ENCODE measurements at places on chromosomes 6 and 20.
A peak's percentile ranks its signal among the peaks of the same experiment; 100 is the strongest.

GRCh38 chr6:73943411-73943810, 247.4 kb downstream of the CD109 start:
- no peak for DNase-seq

DNA sequence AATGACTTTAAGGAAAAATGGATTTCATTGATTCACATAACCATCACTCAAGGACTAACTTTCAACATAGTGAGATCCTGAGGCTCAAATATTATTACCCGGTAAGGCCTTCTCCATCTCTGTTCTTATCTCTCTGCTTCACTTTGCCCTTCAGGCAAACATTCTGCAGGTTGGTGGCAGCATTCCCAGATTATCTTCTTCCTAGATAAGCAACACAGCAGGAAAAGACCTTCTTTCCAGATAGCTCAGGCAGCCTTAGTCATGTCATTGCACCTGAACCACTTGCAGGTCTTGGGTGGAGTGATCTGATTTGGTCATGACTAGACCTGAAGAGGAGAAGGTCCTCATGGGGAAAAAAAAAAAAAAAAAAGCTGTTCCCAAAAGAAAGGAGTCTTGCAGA, 5.3 kb upstream of the HIVEP2 start:
- no peak for DNase-seq

DNA sequence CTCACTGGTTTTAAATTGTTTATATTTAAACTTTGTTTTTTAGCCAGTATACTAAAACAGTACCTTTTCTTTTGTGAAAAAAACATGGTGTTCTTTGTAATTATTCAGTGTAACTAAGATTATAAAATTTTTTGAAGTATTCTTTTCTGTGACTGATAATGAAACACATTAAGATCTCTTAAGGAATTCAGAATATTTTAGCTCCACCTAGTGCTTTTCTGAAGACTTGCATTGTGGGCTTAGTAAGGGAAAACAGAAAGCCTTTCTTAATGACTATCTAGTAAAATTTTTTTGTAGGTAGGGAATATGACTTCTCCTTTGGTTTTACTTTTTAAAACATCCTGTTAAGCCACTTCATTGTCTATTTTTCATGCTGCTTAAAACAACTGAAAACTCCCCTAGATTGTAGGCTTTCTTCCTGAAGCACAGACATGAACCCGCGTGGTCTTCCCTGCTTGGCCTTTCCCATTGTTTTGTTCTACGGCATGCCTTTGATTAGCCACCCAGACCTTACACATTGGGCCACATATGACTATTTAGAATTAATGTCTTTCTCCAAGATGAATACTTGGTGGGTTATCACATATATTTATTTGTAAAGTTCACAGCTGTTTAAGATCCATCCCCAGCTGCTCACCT, 72.1 kb downstream of the AFDN start:
- DNase-seq = peak; percentile 51

DNA sequence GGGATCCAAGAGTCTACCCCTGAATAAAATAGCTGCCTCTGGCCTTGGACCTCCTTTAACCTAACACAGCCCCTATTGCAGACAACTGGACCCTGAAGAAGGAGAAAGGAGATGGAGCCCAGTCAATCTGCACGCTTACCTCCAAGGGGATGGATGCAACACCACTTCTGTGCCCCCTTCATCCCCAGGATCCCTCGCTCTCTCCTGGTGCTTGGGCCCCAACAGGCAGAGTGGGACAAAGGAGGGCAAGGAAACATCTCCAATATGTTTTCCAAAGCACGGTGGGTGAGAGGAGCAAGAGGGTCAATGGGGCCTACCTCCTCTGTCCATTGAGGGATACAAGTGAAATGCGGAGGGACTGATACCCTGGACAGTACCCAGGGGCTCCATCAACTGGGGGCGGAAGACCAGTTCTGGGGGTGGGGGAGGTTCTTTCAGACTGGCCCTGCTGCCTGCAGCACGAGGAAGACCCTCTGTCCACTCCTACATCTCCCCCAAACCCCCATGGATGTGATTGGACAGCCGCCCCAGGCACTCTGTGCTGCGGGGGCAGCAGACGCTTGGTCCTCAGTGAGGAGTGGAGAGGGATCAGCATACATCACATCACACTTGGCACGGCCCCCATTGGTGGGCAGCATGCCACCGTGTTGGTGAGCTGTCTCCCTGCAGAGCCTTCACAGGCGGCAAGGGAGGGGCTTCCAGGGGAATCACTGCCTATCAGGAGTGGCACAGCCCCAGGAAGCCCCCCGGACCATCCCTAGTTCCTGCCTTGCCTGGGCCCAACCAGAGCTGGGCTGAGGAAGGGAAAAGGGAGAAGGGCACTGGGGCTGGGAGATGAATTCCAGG, 70.6 kb downstream of the MRPL14 start:
- no peak for DNase-seq

GRCh38 chr6:107305391-107305790, 154.0 kb downstream of the PDSS2 start:
- no peak for DNase-seq

- no peak for DNase-seq
Observed at GRCh38 chr20:20274821-20275220, 93.1 kb upstream of the INSM1 start.

- no peak for DNase-seq
Observed at GRCh38 chr20:20887593-20888265, 175.3 kb upstream of the RALGAPA2 start.

DNA sequence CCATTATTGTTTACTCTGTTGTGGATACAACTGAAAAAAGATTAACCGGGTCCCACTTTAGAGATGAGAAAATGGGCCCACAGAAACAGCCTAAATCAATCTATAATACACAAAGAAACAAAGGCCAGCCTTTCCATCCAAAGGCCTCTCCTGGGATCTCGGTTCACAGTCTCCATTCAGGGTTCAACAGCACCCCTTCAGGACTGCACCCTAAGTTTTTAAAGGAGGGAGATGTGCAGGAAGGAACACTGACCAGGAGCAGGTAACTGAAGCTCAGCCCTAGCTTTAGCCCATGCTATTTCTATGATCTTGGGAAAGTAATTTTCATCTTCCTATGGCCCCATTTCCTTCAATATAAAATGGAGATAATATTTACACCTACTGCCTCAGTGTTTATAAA, 147.7 kb downstream of the BTBD9 start:
- DNase-seq = no peak

- no peak for DNase-seq
Observed at GRCh38 chr6:3961581-3962215, 112.5 kb downstream of the FAM50B start.

GRCh38 chr6:157164972-157165371, 158.3 kb downstream of the TMEM242 start:
- DNase-seq = no peak

GRCh38 chr6:118982575-118982911, 47.6 kb upstream of the MCM9 start:
- no peak for DNase-seq

DNA sequence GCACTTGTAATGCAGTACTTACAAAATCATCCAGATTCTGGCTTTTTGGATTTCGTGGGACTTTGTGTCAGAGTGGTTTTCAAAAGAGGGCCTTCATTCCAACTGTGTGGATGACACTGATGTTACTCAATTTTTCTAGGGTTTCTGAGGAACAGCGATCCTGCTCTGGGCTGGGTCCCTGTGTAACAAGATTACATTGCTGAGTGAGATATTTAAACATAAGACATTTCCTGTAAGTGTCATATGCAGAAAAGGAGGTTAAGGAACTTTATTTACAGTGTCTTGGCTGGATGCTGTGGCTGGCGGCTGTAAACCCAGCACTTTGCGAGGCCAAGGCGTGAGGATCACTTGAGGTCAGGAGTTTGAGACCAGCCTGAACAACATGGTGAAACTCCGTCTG, 6.7 kb downstream of the ZFAND3 start:
- DNase-seq = no peak

DNA sequence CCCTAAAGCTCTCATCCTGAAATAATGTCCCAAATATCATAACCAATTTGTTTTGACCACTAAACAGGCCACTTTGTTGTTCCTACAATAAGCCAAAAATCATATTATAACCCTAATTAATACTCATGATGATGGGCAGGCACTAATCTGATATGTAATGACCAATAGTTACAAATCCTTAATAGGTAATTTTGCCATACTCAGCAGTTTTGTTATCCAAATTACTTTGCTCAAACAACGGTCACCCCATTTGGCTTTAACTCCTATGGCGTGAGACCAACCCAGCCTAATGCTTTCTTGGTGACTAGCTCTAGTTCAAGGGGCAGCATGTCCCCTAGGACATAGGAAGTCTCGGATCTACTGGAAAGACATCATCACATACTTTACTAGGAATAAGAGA, 123.2 kb upstream of the ID4 start:
- DNase-seq = no peak

GRCh38 chr6:70680396-70680795, 12.7 kb downstream of the SMAP1 start:
- DNase-seq = no peak

- no peak for DNase-seq
Observed at GRCh38 chr6:14092838-14093789, 24.5 kb upstream of the CD83 start.

GRCh38 chr20:45780159-45780558, 11.5 kb downstream of the WFDC3 start:
- DNase-seq = no peak

- DNase-seq = no peak
Observed at GRCh38 chr6:151341476-151342195, 49.7 kb downstream of the ZBTB2 start.

DNA sequence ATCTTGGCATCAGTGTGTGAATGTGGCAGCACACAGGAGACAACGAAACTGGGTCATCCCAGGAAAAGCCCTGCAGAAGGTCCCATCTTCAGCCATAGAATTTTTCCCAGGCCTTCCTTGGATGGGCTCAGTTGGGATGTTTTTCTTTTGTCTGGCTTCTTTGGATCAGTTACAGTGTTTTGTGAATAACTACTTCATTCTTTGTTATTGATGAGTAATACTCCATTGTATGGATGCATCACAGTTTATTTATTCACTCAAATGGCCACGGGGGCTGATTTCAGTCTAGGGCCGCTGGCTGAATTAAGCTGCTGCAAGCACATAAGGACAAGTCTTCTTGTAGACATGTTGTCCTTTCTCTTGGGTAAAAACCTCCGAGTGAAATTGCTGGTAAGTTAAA, 81.3 kb upstream of the CD93 start:
- no peak for DNase-seq

DNA sequence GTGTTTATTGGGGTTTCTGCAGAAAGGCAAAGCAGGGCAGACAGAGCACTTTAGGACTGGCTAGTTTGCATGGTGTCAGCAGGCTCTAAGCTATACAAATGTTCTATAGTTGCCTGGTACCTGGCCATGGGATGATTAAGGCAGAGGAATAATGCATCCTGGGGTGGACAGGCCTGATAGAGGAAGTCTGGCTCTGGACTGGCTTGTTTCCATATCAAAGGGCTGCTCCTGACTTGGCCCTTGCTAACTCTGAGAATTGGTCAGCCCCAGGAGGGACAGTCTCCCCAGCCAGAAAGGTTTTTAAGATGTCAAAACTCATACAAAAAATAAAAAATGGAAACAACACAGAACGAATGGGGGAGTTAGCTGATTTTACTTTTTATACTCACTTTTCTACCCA, 136.9 kb downstream of the TBC1D7 start:
- DNase-seq = no peak

- DNase-seq = no peak
Observed at GRCh38 chr20:44004306-44004915, 89.8 kb downstream of the TOX2 start.

GRCh38 chr6:119066517-119066916, 11.9 kb downstream of the FAM184A start:
- no peak for DNase-seq

DNA sequence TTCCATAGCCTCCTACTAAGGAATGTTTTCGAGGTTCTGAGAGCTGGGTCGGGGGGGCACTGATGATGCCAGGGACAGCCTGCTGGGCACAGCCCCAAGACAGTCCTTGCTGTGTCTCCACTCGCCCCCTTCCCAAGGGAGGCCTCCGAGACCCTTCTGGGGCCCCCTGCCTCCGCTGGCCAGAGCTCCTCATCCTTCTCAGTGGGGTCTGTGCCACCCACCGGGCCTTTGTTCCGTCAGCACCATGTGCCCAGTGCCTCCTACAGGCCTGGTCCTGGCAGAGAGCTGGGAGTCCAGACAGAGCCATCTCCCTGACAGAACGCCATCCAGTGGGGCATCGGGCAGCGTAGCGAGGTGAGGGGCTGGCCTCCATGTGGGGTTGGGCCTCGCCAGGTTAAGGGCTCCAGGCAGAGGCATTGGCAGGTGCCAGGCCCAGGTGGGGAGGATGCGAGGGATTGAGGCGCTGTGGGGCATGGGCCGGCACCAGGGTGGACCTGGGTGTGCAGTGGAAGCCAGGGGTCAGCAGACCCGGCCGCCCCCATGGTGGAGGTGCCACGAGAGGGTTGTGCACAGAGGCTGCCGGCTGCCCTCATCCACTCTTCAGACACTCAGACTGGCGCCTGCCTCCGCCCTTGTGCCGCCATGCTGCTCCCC, 13.3 kb downstream of the RBM38 start:
- no peak for DNase-seq

- no peak for DNase-seq
Observed at GRCh38 chr6:30160008-30160784, 815 bp downstream of the TRIM10 start.

DNA sequence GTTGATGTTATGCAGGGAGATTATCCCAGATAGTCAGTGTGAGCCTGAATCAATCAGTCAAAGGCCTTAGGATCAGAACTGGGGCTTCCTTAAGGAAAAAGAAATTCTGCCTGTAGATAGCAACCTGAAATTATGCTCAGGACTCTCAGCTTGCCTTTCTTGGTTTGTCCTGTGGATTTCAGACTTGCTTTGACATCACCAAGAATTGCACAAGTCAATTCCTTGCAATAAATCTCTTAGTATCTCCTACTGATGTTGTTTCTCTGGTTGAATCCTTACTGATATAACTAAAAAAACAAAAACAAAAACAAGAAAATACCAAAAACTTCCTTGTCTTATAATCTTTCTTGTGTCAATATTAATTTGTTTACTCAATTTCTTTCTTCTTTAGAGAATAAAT, 258.9 kb upstream of the TCF21 start:
- DNase-seq = no peak

DNA sequence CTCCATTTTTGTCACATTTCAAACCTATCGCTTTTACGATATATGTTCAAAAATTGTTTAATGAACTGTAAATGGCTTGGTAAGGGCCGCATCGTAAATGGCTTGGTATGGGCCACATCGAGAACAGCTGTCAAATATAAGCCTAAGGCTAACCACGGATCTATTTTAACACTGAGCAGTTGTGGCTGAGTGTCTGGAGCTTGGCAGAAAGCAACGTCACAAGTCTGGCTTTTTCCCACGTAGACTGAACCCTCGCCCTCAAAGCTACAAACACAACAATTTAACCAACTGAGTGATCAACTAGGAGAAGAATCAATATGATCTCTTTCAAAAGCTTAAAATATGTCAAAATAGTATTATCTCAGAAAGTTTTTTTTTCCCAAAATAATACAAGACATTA, 71.4 kb upstream of the PRSS16 start:
- DNase-seq = peak; percentile 39

DNA sequence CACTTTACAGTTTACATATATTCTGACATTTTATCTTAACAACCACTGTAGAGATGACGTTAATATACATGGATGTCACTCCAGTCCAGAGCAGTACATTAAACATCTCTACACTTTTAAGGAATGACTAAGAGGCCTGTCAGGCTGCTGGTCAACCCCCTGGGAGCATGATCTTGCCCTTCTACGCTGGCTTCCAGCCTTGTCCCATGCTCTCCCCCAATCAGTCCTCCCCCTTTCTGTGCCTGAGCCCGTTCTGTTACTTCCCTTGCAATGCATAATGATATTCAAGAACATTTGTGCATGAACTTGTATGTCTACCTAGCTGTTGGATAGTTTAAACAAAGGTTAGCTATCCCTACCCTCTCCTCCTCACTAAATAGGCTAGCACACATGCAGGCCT, 40.5 kb upstream of the PLCB4 start:
- no peak for DNase-seq

- no peak for DNase-seq
Observed at GRCh38 chr6:25692472-25692871, 40.5 kb downstream of the SCGN start.

Measured in NAMALWA (cell line).